Mucosa of gallbladder (tissue), 1 donor: ENCODE measurements at places on chromosomes 5 and 9.
A peak's percentile ranks its signal among the peaks of the same experiment; 100 is the strongest.

- DNase-seq = no peak
Measured at GRCh38 chr5:39137819-39138451, 63.7 kb upstream of the RICTOR start.

- no peak for DNase-seq
Measured at GRCh38 chr5:151293624-151294023, 9.9 kb downstream of the SLC36A3 start.

DNA sequence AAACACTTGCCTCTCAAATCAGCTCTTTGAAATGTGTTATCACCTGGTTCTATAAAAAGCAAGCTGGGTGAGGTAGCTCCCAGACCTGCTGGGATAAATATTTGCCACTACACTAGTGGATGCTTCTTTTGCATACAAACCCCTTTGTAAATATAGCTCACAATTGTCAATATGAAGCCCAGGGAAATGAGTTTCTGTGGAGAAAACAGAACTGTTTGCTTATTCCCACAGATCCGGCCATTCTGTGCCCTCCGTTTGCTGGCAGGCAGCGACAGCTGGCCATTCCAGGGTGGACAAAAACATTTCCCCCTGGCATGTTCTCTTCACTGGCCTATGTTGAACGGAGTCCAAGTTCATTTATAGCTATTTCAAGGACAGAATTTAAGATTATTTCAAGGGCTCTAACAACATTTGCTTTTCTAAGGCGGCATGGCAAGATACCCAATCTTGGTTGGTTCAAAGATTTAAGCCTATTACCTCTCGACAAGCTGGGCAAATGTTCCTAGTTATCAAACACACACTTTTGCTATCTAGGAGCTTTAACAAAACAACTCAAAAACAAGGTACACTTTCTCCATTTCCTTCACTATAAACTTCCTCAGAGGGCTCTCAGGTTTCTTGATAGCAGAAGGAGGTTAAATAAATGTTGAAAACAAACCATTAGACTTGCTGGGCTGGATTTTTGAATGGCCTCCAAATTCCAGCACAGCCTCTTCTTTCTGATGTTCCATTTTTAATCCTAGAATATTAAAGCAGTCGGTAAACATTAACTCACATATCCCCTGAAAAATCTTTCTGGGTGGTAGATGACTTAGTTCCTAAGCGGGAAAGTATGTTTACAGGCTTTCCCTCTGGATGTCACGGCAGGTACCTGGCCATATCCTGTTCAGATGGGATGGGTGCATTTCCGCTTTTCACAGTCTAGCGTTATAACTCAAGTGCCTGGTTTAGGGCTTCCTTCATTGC is 332.3 kb downstream of the PLK2 start:
- DNase-seq = peak; percentile 34

GRCh38 chr9:22052376-22052945 is 43.4 kb upstream of the CDKN2B start:
- no peak for DNase-seq

- no peak for DNase-seq
Measured at GRCh38 chr9:78930281-78930680, 633.4 kb downstream of the PSAT1 start.

DNA sequence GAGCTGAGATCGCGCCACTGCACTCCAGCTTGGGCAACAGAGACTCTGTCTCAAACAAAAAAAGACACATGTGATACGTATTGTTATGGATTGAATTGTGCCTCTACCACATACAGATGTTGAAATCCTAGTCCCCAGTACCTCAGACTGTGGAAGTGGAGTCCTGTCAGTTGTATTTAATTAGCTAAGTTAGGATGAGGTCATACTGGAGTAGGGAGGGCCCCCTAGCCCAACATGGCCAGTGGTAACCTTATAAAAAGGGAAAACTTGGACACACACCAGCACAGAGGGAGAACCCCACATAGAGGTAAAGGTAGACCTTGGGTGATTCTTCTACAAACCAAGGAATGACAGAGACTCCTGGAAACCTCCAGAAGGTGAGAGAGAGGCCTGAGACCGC is 119.8 kb downstream of the GADD45G start:
- DNase-seq = no peak

- DNase-seq = peak; percentile 75
Measured at GRCh38 chr5:107831612-107832395, 161.1 kb upstream of the EFNA5 start.

DNA sequence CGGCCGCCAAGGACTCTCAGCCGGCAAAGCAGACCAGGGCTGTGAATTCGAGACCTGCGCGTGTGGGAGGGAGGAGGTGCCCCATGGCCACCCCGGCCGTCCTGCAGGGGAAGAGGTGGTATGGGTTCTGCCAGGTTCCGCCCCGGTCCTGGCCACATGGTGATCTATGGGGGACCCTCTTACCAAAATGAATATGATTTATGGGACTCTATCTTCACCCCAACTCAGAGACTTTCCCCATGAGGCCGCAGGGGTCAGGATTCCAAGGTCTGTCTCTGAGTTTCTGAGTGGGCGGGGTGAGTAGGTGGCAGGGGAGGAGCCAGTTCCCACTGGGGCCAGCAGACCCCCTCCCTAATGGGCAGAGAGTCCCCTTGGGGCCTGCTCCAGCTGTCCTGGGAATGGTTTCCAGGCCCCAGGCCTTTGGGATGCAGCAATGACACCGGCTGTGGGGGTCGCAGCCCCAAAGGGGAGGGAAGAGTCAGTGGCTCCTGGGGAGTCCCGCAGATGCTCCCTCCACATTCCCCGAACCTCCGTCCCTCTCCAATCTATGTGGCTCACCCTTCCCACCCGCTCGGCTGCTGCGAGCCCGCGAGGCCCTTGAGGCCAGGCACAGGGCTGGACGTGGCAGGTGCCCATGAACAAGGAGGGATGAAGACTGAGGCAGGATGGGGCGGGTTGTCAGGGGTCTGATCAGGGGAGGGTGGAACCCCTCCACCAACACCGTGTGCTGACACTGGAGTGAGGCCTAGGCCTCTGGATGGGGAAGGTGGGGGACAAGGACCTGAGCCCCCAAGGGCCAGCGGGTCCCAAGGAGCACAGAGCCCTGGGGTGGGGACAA is 20.1 kb upstream of the NOTCH1 start:
- no peak for DNase-seq

- no peak for DNase-seq
Measured at GRCh38 chr9:89955144-89955543, 350.3 kb downstream of the GADD45G start.

DNA sequence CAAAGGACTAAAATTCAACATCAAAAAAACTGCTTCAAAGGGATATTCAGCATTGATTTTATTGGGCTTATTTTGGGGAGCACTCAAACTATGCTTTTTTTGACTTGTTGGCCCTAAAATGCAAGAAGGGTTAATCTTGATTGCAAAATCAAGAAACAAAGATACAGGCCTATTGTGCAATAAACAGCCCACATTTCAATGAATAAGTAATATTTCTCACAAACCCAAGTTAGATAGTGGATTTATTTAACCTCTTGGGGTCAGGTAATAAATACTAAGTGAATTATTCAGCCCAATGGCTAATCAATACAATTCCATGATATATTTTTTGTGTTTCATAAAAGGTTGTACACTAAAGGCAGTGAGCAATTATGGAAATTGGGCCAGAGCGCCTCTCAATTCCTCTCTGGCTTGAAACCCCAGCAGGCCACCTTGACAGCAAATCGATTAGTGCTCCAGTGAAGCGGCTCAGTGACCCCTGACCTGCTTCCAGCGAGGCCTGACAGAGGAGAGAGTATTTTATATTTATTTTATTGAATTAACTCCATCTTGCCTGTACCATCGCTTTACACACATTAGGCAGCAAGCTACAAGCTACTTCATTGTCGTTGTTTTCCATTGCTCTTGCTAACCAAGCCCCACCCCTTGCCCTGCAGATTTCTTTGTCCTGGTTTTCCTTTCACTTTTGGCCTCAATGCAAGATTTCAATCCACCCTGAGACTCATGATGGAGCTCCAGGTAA is 65.5 kb downstream of the EBF1 start:
- no peak for DNase-seq

DNA sequence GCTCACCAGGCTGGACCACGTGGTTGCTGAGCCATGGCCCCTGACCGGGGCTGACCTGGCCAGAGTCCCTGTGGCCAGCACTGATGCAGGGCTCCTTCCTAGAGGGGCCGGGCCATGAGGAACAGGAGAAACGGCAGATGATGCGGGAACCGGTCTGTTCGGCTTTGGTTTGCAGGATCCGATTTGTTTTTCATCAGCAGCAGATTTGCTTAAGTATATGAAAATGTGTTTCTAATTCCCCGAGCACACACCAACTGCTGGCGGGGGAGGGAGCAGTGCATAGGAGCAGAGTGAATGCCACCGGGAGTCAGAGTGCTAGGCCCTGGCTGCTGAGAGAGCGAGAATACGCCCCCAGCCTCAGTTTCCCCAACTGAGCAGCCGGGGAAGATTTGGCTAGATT is 13.6 kb downstream of the NTNG2 start:
- DNase-seq = no peak

GRCh38 chr5:161535762-161536161 is 10.8 kb downstream of the GABRB2 start:
- DNase-seq = no peak

- DNase-seq = no peak
Measured at GRCh38 chr9:34991607-34992375, 2.2 kb downstream of the DNAJB5 start.

DNA sequence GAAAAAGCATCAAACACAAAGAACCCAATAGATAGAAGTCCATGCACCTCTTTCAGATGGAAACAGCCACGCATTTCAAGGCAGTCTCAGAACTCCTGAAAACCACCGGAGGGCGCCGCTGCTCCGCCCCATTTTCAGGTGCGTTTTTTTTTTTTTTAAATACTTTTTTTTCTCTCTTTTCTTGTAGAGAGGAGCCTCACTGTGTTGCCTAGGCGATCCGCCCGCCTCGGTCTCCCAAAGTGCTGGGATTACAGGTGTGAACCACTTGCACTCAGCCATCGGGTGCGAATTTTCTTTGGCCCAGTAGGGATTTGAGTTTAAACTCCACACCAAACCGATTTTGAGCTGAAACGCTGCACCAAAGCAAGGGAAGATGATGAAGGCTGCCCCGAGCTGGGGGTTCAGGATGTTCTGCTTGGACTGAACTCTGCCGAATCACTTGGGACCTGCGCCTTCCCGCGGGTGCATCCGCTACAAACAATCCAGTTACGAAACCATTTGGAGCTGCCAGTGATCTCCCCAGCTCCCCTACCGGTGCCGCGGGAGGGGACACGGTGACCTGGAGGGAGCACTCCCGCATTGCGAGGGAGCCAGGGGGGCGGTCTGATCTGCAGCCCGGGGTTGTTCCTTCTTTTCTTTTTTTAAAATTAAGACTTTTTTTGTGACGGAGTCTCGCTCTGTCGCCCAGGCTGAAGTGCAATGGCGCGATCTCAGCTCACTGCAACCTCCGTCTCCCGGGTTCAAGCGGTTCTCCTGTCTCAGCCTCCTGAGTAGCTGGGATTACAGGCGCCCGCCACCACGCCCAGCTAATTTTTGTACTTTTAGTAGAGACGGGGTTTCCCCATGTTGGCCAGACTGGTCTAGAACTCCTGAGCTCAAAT is 1.4 kb downstream of the PTGR1 start:
- peak; percentile 66 for DNase-seq

- DNase-seq = peak; percentile 67
Measured at GRCh38 chr5:132837868-132838267, 7.4 kb upstream of the SHROOM1 start.

DNA sequence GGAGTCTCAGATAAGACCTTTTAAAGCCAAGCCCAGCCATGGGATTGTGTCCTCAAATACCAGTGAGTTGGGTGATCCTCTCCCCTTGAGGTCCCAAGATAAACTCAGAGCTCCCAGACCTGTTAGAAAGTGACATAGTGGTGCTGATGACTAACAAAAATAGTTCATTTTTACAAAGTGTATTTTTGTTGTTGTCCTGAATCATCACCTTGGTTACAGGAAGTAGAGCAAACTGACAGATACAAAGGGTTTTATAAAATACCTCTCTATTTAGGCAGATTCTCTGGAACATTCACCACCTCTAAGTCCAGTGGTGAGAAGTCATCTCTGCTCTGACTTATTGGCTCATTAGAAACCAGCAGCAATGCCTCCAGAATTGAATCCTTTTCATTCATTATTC is 259.3 kb downstream of the CEMIP2 start:
- no peak for DNase-seq

GRCh38 chr5:39400713-39401578 is 23.8 kb downstream of the DAB2 start:
- no peak for DNase-seq

DNA sequence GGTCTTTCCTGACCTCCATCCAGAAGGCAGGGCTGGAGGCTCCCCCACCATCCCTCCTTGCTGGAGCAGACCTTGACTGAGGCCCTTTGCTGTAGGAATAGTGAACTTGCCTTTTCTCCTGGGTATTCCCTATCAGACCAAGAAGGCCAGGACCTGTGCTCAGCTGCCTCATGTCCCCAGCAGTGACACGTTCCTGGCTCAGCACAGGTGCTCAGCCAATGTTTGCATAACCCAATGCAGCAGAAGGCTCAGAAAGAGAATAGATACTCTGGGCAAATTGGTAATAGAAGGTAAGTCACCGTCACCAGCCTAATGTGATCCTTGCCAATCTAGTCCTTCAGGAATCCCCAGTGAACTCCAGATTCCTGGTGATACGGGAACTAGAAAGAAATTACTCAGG is 96.4 kb downstream of the ACTL7B start:
- DNase-seq = no peak

- no peak for DNase-seq
Measured at GRCh38 chr9:99066571-99066970, 38.3 kb upstream of the TGFBR1 start.

DNA sequence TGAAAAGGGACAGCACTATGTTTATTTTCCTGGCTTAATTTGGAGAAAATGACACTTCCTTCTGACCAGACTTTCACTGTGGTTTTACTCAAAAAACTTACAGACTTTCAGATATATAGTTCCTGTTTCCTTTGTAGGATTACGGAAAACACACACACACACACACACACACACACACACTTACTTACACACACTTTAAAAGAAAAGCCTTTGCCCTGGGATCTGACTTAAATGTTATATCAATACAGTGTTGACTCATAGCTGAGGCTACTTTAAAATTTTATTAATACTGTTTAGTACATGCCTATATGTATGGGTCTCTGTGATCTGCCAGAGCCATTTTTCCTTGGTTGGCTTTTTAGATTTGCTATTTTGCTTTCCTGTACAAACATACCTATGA is 758.3 kb downstream of the DNAH5 start:
- no peak for DNase-seq

GRCh38 chr5:82721087-82721410 is 356.1 kb downstream of the TMEM167A start:
- no peak for DNase-seq

- no peak for DNase-seq
Measured at GRCh38 chr5:17241635-17242034, 24.2 kb downstream of the BASP1 start.
